Pulmonary artery endothelial cell (primary cell): ENCODE measurements at places on chromosomes 2 and 18.

GRCh38 chr18:27717816-27718215 is 459.1 kb downstream of the CDH2 start:
- no peak for DNase-seq

DNA sequence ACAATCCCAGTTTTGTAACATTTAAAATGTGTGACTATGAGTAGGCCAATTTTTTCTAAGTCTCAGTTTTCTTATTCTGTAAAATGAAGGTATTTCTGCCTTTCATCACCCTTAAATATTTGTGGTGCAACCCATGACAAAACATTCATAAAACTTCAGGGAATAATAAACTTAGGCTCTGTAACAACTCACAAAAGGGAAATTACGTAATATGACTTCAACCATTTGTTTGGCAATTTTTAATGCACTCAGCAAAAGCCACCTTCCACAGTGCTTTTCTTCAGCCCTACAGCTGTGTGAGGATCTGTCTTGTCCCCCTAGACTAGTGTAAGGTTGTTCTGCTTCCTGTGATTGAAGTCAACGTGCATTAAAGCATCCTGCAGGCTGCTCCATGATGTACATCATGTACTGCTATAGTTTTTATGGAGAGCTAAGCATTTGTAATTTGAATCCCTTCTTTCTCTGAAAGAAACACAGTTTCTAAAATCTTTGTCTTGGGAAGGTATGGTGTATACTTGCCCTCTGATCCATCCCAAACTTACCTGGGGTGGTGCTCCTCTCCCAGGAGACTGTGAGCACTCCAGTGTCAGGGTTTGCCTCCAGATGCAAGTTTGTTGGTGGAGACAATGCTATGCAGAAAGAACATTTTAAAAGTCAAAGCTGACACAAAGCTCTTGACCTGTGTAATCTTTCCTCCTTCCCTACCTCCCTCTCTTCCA is 39.1 kb downstream of the FN1 start:
- no peak for DNase-seq

DNA sequence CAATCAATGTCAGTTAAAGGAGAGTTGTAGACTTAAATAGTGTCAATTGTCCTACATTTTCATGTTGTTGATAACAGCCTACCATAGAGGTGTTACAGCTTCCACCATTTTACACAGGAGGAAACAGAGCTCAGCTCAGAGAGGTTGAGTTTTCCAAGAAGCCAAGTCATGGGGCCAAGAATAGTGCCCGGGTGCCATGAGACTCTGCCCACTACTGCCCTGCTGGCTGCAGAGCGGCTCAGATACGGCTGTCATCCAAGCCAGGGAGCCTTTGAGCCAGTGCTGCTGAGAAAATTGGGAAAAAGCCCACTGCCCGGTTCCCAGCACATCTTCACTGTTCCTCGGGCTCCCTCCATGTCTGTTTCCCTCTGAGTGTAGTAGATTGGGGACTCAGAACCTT is 22.0 kb downstream of the RAB12 start:
- no peak for DNase-seq

- DNase-seq, result no peak
Measured at GRCh38 chr18:31057051-31057450, 14.5 kb upstream of the DSC3 start.

DNA sequence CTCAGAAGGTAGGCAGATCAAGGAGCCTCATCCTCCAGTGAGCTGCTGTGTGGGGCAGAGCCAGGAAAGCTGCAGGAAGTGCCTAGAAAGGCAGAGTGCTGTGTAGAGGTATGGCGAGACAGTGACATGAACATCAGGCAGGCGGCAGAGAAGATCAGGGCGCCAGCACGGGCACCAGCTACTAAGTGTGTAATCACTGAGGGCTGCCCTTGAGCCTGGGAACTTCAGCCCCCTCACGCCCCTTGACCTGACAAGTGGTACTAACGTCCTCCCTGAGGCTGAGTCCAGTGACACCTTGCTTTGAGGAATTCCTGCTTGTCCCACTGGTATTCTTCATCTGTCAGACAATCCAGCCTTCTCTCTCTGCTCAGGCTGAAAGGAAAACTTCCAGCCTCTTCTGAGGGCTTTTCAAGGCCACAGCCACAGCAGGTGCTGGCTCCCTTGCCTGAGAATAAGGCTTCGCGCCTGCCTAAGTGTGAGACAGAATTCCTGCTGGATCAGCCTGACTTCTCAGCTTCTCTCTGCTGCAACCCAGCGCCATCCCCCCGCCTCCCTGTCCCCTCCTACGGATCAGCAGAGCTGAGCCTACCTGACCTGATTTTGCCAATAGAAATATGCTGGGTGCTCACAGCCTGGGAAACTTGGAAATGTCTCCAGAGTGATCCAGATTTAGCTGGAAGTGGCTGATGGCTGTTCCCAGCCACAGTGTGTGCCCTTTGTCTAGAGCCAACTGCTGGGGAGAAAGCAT is 148.0 kb downstream of the SMAD7 start:
- DNase-seq, result no peak

DNA sequence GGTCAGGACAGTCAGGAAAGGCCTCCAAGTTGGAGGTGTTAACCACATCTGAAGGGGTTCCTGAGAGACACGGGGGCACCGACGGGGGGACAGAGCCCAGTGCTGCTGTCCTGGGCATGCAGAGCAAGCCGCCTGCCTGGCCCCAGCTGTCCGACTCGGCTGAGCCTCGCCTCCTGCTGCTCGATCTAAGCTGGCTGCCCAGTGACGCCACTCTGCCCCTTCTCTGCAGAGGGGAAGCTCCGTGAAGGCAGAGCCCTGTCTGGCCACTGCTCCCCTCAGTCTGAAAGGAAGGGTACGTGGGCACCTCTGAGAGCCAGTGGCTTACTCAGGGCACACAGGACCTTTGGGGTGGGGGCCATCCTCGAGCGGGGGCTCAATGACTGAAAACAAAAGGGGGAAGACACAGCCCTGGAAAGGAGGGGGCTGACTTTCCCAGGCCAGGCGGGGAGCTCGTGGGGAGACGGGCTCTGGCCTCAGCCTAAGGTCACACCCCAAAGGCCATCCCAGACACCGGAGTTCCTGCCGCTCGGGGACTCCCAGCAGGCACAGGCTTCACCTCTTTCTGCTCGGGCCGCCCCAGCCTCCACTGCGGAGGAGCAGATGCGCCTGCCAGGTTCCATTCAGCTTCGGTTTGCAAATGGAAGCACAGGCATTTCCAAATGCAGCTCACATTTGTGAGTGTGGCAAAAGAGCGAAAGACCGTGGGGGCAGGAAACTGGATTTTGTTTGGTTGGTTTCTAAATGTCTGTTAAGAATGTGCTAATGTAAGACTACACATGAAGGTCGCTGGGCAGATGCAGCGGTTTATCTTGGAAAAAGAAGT is 136.9 kb downstream of the HDAC4 start:
- DNase-seq, result no peak

DNA sequence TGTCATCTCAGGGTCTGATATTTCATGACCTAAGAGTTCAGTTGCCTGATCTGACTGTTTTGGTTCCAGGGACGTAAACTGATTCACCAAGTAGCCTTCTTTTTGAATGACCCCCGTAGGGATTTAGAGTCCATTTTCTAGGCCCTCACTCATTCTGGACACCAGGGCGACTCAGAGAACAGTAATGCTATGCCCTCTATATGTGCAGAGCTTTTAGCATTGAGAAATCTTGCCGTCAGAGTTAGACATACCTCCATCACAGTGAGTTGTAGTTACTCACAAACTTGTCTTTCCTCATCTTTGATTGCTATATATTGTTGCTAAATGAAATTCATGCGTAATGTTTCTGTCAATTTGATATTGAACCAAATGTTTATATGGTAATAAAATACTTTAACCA is 92.3 kb downstream of the OSBPL6 start:
- no peak for DNase-seq

DNA sequence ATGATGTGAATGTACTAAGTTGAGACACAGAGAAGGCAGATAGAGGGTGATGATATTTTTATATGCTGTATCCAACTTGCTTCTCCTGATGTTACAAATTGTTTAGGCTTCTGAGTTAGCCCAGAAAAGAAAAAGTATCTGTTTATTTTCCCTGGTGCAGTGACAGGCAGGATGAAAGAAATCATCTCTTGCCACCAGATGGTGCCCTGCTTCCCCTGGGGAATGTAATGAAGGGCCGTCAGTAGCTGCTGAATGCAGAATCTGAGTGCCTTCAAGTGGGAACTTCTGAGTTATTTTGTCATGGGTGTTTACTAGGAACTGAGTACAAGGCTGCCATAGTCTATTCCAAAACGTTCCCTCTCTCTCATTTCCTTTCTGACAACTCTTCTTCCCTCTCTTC is 525.6 kb downstream of the MBD2 start:
- DNase-seq, result no peak

- DNase-seq, result no peak
Measured at GRCh38 chr2:105644174-105644980, 100.3 kb upstream of the NCK2 start.

GRCh38 chr18:55319459-55320193 is 268.4 kb downstream of the TCF4 start:
- DNase-seq, result no peak

GRCh38 chr18:34870555-34871310 is 160.6 kb downstream of the DTNA start:
- DNase-seq, result no peak

GRCh38 chr2:25380586-25381375 is 39.1 kb upstream of the DNMT3A start:
- no peak for DNase-seq

GRCh38 chr2:240351088-240351741 is 84.2 kb upstream of the GPC1 start:
- no peak for DNase-seq

DNA sequence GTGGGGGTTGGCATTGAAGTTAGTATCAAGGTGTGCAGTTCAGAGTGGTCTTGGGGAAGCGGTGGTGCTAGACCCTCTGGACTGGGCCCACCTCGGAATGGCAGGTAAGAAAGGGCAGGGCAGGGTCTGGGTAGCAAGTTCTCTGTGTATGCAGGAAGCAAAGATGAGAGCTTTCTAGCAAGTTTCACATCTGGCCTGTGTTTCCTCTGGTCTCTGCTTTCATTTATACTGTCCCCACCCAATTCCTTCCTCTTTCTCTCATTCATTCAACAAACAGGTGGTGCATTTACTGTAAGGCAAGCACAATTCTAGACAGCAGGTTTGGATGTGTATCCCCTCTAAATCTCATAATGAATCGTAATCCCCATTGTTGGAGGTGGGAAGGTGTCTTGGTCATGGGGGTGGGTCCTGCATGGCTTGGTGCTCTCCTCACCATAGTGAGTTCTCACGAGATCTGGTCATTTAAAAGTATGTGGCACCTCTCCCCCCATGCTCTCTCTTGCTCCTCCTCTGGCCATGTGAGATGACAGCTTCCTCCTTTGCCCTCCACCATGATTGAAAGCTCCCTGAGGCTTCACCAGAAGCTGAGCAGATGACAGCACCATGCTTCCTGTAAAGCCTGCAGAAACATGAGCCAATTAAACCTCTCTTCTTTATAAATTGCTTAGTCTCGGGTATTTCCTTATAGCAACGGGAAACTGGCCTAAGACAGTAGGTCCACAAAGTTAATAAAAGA is 51.8 kb downstream of the PKDCC start:
- DNase-seq, result no peak

DNA sequence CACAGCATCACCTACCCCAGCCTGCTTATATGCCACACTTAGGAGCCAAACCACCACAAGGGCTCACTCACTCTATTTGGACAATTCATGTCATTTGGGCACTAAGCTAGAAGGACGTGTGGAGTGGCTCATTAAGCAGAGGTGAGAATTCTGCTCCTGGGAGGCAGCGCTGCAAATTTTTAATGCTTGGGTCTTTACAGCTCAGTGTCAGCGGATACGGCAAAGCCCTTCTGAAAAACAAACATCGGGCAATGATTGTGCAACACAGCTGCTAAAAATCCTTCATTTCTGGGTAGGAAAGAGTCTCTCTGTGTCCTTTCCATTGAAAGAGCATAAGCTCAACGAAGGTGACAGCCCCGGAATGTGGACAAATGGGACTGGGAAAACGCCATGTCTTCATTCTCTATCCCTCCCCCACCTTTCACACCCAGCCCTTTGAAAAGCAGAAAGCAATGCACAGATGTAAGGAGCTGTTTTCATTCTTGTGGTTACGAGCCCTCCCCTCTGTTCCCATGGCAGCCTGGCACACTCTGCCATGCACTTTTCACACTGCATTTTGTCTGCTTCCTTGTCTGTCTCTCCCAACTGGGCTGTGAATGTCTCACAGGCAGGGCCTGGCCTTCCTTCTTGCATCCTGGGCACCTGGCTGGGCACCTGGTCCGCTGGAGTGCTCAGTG is 16.0 kb downstream of the TMEM177 start:
- no peak for DNase-seq

- no peak for DNase-seq
Measured at GRCh38 chr2:109436610-109437225, 177.0 kb downstream of the SEPTIN10 start.

GRCh38 chr2:157751462-157752058 is 122.9 kb upstream of the ACVR1C start:
- DNase-seq, result no peak

GRCh38 chr2:200943527-200944105 is 19.8 kb downstream of the ORC2 start:
- no peak for DNase-seq

DNA sequence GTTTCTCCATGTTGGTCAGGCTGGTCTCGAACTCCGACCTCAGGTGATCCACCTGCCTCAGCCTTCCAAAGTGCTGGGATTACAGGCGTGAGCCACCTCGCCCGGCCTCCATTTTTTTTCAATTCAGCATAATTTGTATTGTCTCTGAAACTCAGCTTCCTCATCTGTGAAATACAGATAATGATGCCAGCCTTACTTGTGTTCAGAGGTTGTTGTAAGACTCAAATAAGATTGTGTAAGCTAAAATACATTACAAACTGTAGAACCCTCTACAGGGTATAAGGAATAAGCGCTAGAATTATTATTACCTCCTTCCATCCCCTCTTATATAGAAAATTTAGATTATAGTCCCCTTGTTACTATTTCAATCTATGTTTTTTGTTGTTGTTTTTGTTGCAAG is 24.8 kb upstream of the STARD7 start:
- DNase-seq, result no peak

DNA sequence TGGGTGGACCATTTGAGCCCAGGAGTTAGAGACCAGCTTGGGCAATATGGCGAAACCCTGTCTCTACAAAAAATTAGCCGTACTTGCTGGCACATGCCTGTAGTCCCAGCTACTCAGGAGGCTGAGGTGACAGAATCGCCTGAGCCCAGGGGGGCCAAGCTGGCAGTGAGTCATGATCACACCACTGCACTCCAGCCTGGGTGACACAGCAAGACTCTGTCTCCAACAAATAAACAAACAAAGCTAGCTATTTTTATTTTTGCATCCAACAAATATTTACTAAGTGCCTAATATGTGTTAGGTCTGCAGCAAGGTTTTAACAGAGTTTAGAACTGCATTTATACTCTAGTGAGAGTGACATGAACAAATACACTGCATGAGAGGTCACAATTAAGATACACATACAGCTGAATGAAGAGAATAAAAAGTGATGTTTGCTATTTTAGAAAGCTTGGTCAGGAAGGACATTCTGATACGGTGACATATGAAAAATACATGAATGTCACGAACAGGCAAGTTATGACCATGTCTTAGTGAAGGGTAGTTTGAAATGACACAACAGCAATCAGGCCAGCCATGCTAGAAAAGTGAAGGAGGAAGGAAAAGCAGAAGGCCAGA is 83.2 kb upstream of the FRZB start:
- DNase-seq, result no peak
